ENCODE measurements at places on chromosomes 4 and X.

- no peak for DNase-seq
Observed at GRCh38 chr4:186192066-186192612, 772 bp downstream of the CYP4V2 start.

DNA sequence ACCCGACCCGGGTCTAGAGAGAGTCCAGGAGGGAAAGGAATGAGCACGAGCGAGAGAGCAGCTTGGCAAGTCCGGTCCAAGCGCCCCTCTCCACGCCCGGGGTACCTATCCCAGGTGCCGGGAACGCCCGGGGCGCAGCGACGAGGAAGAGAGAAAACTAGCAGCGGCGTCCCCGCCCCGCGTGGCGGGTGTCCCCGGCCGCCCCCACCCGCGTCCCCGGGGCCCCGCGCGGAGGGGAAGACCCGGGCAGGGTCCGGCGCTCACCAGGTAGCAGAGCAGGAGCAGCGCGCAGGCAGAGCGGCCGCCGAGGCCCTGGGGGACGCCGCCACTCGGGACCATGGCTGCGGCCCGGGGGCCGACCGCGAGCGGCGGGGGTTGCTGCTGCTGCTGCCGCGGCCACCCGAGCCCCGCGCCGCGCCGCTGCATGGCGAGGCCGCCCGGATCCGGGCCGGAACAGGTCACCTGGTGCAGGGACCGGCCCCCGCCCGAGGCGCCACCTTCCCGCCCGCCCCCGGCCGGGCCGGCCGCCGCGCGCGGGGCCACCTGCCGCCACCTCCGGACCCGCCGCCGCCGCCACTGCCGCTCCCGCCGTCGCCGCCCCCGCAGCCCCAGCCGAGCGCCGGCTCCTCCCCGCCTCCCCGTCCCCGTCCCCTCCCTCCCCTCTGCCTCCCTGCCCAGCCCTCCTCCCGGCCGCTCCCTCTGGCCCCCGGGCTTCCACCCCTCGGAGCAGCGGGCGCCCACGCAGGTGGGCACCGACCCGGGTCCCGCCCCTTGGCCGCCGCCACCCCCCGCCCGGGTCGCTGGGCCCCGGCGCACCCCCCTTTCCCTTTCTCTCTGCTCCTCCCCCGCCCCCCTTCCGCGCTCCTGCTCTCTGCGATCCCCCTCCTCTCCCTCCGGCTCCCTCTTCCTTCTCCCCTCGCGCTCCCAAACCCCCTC, at the start of gene SEL1L3:
Gene SEL1L3, minus strand, starts transcription at position 578 of the 936 bp plus-strand sequence. Its CDS starts 152 bp downstream, at position 426.
- DNase-seq: peak; percentile 50

GRCh38 chrX:11267425-11267824, 25.8 kb upstream of the AMELX start:
- DNase-seq: no peak

GRCh38 chr4:103415801-103416200, 217.7 kb upstream of the CENPE start:
- DNase-seq: no peak

GRCh38 chr4:1654216-1654955, 29.7 kb downstream of the FAM53A start:
- no peak for DNase-seq

DNA sequence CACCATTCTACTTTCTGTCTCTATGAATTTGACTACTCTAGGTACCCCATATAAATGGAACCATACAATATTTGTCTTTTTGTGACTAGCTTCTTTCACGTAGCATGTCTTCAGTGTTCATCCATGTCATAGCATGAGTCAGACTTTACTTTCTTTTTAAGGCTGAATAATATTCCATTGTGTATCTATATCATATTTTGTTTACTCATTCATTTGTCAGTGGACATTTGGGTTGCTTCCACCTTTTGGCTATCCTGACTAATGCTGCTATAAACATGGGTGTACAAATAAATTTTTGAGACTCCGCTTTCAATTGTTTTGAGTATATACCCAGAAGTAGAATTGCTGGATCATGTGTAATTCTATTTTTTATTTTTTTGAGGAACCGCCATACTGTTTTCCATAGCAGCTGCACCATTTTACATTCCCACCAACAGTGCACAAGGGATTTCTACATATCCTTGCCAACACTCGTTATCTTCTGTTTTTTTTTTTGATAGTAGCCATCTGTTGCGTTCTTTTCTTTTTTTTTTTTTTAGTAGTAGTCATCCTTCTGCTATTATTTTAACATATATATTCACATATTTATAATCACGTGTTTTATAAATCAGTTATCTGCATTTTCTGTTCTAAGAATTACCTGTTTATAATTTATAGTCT, 158.0 kb upstream of the MED14 start:
- DNase-seq: no peak

DNA sequence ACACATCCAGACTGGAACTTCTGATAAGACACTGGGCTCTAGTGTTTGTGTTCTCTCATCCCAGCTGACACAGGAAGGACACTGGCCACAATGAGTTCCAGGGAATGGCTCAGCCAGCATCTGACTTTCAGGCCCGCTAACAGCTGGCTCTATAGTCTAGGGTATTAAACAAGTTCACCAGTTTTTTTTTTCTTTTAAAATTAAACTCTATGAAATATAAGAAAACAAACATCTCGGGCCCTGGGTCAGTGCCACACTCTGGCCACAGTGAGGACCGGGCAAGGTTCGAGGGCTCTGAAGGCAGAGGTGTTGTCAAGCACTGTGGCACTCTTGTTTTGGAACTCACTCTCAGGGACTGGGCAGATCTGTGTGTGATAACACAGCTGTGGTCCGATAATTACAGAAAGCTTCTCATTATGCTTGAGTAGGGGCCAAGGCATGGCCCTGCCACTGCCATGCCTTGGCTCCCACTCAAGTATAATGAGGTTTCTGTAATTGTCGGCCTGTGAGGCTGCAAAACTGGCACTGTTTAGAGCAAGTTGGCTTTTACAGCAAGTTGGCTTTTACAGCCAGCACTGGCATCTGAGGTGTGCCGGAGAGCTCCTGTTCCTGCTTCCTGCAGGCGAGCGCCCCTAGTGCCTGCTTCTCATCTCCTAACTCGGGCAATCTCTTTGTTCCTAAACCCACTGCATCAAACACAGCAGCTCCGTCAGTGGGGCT, 62.8 kb downstream of the PPP1R2C start:
- peak; percentile 11 for DNase-seq

GRCh38 chr4:96521046-96521536, 681.2 kb downstream of the PDHA2 start:
- no peak for DNase-seq

DNA sequence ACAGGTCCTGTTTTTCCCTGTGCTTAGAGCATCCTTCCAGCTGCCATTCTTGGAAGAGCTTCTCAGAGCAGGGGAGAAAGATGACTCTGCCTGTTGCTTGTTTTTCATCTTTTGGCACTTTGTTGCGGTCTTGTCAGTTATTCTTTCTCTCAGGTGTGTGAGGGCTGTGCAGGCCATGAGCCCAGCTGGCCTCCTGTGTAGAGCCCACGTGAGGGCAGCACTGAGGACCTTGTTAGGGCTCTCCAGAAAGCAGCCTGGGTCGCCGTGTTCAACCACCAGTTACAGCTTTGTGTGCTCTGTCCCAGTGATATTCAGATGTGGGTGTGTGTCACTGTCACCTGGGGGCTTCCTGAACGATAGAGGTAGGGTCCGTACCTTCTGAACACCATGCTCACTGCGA, 52.8 kb downstream of the NOP14 start:
- no peak for DNase-seq

- no peak for DNase-seq
Observed at GRCh38 chrX:69156638-69157037, 8.6 kb downstream of the PJA1 start.

GRCh38 chr4:18847249-18847890, 825.8 kb upstream of the LCORL start:
- no peak for DNase-seq

GRCh38 chr4:2728221-2728620, 27.9 kb downstream of the TNIP2 start:
- no peak for DNase-seq

DNA sequence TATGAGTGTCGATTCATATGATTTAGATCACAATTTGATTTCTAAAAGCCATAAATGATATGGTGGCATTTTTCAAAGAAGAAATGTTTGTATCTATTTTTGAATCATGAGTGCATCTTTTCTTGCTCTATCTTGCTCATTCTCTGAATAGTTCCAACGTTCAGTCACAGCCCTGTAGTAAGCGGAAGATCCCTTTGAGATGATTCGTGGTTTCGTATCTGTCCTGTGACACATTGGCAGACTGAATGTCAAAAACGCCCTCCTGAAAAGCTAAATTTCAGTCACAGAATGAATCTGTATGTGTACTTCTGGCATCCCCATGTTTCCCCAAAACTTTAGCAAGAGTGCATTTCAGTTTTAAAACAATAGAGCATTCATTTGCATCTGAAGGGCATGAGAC, 1066.9 kb upstream of the TENM3 start:
- no peak for DNase-seq

- no peak for DNase-seq
Observed at GRCh38 chr4:138898282-138898681, 117.3 kb upstream of the NOCT start.

GRCh38 chr4:182647646-182648300, 269.4 kb downstream of the DCTD start:
- no peak for DNase-seq

DNA sequence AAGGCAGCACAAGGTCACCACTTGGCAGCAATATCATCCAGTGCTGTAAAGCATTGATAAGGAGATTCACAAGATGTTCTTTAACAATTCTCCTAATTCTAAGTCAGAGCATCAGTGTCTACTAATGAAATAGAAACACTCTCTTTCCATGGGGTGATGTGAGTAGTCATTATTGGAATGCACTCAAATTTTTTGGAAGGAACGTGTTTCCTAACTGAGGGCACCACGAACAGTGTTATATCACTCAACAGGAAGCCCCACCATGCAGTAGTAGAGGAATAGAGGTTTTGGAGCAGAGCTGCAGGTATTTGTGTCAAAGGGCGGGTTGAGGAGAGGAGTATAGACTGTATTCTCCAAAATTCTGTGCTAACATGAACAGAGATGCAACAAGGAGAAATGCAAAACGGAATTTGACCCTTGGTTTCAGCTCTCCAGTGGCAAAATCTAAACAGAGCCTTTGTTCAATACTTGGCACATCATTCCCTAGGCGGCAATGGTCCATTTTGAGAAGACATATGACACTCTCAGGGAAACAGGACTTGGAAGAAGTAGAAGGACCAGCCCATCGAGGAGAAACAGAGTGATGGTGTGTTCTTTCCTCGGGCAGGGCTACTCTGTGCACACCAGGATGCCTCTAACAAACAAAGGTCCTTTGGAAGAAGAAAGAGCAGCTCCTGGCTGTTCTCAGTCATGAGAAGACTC, 98.9 kb downstream of the CPEB2 start:
- DNase-seq: no peak

DNA sequence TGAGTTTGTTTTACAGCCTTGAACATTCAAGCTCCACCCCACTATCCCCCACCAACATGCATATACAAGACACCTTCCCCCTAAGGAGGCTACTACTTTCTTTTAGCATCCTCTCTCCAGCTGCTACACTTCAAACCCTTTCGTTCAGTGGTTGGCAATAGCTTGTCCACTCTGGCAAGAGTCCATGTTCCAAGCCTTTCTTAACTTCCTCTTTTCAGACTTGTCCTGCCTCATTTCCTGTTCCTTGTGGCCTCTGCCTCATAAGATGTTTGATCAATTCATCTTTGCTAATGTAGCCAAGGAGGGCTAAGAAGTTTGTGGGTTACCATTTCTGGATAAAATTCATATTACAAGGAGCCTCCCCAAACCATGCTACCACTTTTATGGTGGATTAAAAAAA, 20.8 kb upstream of the ZCCHC12 start:
- no peak for DNase-seq

DNA sequence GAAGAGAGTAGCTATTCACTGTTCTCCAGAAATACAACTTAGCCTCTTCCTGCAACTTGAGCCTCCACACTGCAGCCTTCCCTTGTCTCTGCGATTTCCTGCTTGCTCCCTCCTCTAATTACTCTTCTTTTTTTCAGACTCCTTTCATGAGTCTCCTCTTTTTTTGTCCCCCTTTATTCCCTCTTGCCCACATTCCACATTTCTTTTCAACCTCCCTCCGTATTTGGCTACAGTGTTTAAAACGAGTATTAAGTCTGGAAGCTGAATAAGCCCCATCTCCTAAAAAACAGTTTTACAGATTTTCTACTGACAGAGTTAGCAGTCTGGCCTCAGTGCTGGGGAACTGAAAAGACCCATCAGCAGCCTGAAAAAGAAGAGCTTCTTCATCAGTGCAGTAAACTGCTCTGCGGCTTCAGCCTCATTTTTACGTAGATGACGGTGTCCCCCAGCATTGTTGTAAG, 141.5 kb downstream of the TENM3 start:
- no peak for DNase-seq

DNA sequence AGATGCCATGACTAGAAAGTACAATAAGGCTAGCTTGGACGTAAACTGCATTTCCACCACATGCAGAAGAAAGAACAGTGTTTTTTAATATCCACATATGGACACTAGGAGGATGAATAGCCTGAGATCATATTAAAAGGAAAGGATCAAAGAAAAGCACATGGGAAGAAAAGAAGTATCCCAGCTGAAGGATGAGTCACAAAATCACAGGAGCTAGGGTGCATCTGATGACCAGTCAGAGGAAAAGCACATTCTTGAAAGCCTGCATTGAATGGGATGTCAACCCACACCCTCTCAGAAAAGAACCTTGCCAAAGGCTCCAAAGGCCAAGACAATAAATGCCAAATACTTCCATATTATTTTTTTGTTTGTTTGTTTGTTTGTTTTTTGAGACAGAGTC, 56.8 kb upstream of the PRDX4 start:
- no peak for DNase-seq

- no peak for DNase-seq
Observed at GRCh38 chr4:24169956-24170355, 280.1 kb upstream of the PPARGC1A start.

GRCh38 chr4:181550381-181550780, 692.8 kb upstream of the TENM3 start:
- no peak for DNase-seq

DNA sequence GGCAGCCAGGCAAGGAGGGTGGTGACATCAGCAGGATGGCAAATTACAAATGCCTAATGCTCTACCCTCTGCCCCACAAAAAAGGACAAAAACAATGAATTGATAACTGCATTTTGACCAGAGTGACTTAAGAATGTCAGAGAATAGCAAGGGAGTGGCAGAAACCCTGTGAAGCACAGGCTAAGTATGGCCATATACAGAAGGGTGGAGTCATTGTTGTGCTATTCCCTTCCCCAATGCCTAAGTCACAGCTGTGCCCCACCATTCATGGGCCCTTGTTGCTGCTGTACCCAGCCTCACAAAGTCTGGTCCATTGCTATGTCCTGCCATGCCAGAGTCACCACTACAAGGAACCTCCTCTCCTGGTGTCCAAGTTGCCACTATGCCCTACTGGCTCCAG, 123.1 kb downstream of the NEK1 start:
- DNase-seq: no peak

DNA sequence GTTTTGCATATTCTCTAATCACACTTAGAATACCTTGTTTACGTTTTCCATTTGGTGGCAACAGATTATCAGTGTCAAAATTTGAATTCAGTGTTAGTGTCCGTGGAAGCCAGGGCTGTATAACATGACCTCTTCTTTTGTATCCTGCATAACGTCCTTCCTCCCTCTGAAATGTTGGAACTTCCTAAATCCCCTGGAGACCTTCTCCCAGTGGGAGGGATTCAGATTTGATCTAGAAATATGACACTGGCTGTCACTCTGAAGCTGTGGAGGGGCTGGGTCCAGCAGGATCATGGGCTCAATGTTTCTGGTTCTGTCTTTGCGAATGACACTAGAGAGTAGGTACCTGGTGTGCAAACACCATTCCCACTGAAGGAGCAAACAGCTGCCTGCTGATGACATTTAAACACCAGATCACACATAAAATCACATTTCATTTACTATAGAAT, 850 bp upstream of the CXCL3 start:
- DNase-seq: no peak

- no peak for DNase-seq
Observed at GRCh38 chr4:112739442-112739841, 102.5 kb downstream of the LARP7 start.

Measured in T-helper 9 cell (primary cell).